Ovary (tissue), 10 donors: ENCODE measurements at places on chromosomes 5 and 9.
A peak's percentile ranks its signal among the peaks of the same experiment; 100 is the strongest.

GRCh38 chr9:123561046-123561445 is 205.0 kb downstream of the CRB2 start:
- DNase-seq, result no peak

GRCh38 chr9:93702261-93702660 is 125.9 kb downstream of the PHF2 start:
- DNase-seq, result no peak

DNA sequence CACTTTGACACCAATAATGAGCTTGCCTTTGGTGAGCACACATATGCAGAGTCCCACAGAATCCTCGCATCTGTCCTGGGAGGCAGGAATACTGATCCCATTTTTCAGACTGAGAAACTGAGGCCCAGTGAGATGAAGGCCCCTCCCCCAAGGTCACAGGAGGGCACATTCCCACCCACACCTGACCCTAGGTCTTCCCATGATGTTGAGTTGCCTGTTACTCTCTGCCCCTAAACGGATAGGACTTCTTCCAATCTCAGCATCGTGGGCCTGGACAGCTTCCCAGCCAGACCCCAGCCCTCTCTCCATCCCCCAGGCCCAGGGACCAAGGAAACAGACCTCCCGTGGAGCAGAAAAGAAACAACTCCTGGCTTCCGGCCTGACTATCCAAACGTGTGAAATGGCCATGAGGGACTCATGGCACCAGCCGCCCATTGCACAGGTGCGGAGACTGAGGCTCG is 877 bp downstream of the SH3GLB2 start:
- no peak for DNase-seq

DNA sequence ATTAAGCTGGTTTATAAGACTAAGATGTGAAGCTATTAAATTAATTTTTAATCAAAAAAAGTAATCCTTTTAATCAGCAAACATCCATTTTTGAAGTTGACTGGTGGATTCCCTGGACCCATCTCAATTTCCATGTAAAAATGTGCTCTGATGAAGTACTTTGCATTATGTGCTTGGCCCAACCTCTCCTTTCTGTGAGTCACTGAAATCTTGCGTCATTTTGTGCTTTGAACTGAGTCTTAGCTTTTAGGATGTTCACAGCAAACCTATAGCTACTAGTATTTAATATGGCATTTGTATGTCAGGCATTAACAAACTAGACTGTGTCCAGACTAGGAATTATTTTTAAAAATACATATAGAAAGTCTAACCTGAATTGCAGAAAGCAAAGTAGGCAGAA is 55.0 kb upstream of the CDH12 start:
- DNase-seq, result no peak

DNA sequence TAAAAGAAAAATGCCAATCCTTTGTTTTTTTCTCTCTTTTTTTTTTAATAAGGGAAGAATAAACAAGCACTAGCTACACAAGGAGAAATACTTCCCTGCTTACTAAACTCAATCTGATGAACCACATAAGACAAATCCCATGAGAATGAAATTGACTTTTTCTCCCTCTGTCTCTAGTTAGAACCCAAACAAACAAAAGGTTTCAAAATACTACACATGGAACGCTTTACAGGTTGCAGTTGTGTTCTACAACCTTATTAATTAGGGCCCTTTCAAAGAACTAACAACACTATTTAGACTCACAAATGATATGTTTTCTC is 124.5 kb downstream of the PDE4D start:
- no peak for DNase-seq

DNA sequence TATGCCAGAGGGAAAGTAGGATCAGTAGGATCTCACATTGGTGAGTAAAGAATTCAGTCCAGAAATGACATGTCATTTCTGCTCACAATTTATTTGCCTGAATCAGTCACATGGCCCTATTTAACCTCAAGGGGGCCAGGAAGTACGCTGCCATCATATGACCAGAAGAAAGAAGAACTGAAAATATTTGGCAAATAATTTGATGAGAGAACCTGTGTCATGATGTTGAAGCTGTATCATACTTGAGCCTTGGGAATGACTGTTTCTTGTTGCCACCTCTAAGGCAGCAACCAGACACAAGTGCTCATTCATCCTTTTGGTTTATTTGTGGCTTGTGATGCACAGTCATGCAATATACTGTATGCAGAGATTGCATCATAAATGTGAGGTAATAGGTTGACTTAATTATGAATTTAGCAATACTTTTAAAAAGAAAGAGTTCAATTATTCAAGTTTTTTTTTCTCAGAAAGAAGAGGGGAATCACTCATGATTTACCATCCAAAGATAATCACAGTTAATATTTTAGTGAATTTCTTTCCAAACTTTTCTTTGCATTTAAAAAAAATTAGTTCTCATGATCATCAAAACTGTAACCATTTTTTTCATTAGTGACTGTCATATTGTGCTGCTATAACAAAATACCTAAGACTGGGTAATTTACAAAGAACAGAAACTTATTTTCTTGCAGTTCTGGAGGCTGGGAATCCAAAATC is 8.2 kb upstream of the ZFYVE16 start:
- no peak for DNase-seq

GRCh38 chr9:136856541-136857141 is 4.5 kb downstream of the MAMDC4 start:
- DNase-seq, result no peak

- DNase-seq, result no peak
Observed at GRCh38 chr5:104541141-104541785, 978.7 kb upstream of the NUDT12 start.

- DNase-seq, result no peak
Observed at GRCh38 chr5:126402621-126403555, 20.3 kb upstream of the GRAMD2B start.

DNA sequence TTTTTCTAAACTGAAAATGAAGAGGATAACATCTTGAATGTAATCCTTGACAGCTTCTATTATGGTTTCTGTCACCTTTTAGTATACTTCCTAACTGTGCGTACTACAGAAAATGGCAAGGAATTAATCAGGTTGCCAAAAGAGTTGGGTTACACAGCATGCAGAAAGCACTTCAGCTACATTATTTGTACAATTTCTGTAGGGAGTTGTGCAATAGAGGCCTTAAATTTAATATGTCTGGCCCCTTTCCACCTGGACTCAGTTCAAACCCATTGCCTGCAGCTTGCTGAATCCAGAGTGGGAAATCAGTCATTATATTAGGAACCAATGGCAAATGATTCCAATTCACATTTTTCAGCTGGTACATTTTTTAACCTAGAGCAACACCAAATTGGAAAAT is 549.7 kb downstream of the CSNK1G3 start:
- peak; percentile 14 for DNase-seq

GRCh38 chr5:93677359-93677891 is 64.0 kb downstream of the POU5F2 start:
- peak; percentile 48 for DNase-seq

- no peak for DNase-seq
Observed at GRCh38 chr5:117805058-117805457, 1183.3 kb downstream of the DTWD2 start.

DNA sequence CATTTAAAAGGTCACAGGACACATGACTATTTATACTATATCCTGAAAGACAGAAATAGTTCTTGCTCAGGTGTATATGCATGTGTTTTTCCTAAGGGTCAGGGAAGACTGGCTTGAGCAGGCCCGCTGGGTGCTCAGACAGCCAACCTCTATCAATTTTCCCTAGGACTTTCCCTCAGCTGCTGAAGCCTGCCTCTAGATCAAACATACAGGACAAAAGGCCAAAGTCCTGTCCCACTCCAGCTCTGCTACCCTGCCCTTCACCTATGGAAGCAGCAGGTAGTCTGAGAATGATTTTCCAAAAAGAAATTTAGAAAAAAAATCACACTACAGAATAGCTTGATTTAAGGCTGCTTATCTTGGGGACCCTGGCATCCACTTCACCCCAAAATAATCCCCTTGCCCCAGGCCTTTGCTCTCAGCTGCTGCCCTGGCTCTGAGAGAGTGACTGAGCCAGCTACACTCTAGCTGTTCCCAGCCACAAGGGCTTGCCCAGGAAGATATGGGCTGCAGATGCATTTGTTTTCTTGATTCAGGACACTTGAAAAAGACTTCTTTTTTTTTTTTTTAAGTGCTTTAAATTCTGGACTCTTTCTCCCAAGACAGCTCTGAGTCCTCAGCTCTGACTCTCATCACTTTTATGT is 42.5 kb downstream of the KLHL3 start:
- DNase-seq, result no peak

DNA sequence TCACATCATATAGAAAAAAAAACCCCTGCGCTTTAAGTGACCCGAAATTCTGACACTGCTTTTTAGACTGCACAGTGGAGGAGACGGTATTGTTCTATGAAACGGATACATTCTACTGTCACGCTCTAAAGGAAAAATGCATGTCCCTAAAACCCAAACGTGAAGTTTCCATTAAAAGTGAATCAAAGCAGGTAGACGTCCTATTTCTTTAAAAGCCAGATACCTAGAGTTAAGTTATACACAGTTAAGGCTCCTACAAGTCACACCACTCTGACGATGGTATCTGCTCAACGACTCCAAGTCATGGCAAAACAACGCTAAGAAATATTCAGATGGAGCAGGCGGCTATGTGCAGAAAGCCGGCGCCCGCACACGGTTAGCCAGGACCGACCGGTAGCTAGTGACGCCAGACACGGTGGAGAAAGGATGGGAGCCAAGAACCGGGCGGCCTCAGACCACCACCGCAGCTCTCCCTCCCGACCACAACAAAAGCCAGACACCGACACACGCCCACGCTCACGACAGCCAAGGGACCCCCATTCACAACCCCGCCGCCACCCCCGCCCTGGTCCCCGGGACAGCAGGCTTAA is 734 bp downstream of the SKP1 start:
- no peak for DNase-seq

DNA sequence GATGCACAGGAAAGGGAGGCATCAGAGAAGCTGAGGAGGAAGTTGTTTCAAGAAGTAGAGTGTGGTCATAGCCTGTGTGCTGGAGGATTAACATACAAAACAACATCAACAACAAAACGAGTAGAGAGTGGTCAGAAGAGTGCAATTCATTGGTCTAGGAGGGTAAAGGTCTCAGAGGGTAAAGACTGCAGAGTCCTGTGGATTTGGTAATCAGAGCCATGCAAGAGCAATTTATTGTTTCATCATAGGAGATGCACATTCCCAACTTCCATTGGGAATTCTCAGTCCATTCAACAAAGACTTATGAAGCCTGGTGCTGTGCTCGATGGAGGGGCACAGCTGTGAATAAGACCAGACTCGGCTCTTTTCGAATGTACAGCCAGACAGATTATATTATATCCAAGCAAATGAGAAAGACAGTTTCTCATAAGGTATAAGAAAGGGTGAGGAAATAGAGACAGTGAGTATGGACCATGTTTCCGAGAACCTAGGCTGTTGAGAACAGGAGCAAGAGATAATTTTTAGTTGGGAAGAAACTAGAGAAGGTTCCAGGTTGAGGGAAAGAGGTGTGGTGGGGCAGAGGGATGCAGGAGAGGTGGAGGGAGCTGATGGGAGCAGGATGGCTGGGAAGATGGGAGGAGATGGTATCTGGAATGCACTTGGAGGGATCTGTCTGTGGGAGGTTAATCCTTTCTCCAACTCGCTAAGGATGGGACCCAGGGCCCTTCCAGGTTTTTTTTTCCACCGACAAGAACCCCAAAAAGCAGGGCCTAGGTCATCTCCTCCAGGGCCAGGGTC is 7.9 kb upstream of the MYORG start:
- no peak for DNase-seq
